ENCODE measurements at places on chromosomes 1 and 21.

DNA sequence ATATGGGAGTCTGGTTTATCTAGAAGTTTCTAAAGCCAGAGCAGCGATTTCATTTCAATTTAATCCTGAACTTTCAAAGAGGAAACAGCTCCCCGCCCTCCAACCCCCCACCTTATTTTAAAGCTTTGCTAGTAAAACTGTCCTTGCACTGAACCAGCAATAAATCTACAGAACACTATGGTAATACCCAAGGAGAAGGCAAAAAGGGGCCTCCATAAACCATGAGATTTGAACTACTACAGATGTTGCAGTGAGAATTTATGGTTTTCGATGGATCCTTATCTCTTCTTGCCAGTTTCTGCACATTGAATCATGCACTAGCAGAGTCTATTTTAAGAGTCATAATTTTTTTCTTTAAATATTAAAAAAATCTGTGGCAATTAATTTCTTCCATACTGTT lies 64.8 kb upstream of the BEND5 start:
- no peaks in the 10 kb centered on the region for H3K27me3 ChIP-seq
- H3K4me3 ChIP-seq: no peak overlapping the region
- DNase-seq: no peak
- no peaks in the 10 kb centered on the region for H3K36me3 ChIP-seq
- no peaks in the 10 kb centered on the region for H3K4me1 ChIP-seq

DNA sequence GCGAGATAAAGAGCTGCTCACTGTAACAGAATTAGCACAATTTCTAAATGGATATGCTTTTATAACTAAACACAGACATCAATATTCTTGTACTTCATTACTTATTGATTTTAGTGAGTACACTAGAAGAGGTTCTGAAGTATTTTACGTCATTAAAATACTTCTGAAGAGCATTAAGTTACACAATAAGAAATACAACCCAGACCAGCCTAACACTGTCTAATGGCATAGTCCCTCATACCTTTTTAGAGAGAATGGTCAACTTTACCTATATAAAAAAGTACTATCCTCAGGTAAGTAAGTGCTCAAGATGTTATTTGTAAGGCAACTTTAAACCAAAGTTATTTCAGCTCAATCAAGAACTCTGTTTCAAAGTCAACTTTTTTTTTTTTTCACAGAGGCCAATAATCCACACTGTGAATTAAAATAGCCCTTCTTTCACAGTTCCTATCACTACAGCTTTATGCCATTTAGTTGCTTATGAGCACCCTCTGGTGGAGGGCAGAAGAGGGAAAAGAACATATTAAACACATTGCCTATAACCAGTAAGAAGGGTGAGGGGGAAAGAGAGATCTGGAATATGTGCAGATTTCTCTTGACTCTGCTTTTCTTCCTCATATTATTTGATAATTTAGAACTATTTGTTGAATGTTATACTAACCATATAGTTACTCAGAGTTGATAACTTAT lies 182.1 kb upstream of the DMRTA2 start:
- no peak overlapping the region for H3K27ac ChIP-seq
- H3K4me3 ChIP-seq: no peak overlapping the region
- DNase-seq: no peak

DNA sequence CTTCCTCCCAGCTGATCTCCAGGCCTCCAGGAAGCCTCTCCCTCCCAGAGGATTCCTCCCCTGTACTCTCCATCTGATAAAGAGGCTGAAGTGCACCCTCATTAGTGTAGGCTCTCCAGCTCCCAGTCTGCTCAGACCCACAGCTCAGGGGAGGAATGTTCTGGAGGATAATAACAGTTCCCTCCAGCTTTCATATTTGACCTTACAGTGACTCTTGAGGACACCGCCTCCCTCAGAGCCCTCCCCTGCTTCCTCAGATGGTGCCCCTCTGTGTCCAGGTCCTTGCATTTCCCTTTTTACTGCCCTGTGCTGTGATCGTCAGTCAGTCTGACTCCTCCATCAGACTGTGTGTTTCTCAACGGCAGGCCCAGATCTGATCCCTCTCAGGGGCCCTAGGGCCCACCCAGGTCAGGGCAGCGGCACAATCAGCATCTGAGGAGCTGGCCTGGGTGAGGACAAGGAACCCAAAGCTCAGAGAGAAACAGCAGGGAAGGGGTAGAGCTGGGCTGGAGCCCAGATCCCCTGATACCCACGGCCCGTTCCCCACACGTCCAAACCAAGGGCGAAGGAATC lies 1.1 kb upstream of the SHISAL2A start:
- no peak for DNase-seq
- H3K4me1 ChIP-seq: peaks cover 11% of the 10 kb centered on the region
- H3K27ac ChIP-seq: no peak overlapping the region
- no peak overlapping the region for H3K4me3 ChIP-seq

GRCh38 chr1:241593186-241593585 lies 47.0 kb downstream of the CHML start:
- H3K4me3 ChIP-seq: no peak overlapping the region
- no peak for DNase-seq
- no peaks in the 10 kb centered on the region for H3K4me1 ChIP-seq
- no peaks in the 10 kb centered on the region for H3K27me3 ChIP-seq

GRCh38 chr1:23777979-23778814 lies at the start of gene PITHD1:
PITHD1 (plus strand) TSS chr1:23778418; CDS start chr1:23778516, 98 bp downstream.
- H3K4me3 ChIP-seq: peak within 1 kb of the TSS; percentile 89
- peaks cover 22% of the 10 kb centered on the region for H3K4me1 ChIP-seq
- H3K27ac ChIP-seq: peak within 1 kb of the TSS; percentile 92
- no peaks in the 10 kb centered on the region for H3K27me3 ChIP-seq
- peak; percentile 86 for DNase-seq
- no peaks in the 10 kb centered on the region for H3K36me3 ChIP-seq
